ENCODE measurements at places on chromosomes 6 and 20.
A peak's percentile ranks its signal among the peaks of the same experiment; 100 is the strongest.

- no peak for DNase-seq
These were observed 695 bp downstream of the ARHGAP18 start for GRCh38 chr6:129709196-129709768.

GRCh38 chr20:46640044-46640443 is 11.2 kb downstream of the SLC13A3 start:
- DNase-seq = peak; percentile 62

DNA sequence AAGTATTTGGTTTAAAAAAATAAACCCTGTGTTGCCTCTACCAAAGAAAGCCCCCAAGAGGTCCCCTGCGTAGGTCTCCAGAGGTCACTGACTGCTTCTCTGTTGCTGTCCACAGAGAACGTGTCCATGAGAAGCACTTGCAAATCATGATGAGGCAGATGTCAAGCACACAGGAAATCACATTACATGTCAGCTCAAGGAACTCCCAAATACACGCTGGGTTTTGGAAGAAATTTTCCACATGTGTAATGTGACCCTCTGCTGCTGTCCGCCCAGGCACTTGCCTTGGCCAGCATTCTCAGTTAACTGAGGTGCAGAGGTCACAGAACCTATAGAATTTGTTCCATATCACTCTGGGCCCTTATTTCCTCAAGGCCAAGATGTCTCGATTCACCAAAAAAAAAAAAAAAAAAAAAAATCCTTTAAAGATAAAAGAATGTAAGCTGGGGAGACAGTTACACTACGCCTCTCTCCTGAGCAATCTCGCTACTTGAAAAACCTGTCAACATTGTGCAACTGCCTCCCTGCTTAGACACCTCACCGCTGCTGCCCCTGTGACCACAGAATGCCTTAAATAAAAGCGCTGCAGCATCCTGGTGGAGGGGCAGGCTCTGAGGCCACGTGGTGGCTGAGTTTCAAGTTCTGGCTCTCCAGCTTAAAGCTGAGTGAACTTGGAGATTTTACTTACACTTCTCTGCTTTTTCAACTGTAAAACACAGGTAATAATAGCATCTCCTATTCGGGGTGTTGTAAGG is 42.3 kb downstream of the SLC22A23 start:
- no peak for DNase-seq

GRCh38 chr6:56062836-56063235 is 184.5 kb downstream of the COL21A1 start:
- no peak for DNase-seq

DNA sequence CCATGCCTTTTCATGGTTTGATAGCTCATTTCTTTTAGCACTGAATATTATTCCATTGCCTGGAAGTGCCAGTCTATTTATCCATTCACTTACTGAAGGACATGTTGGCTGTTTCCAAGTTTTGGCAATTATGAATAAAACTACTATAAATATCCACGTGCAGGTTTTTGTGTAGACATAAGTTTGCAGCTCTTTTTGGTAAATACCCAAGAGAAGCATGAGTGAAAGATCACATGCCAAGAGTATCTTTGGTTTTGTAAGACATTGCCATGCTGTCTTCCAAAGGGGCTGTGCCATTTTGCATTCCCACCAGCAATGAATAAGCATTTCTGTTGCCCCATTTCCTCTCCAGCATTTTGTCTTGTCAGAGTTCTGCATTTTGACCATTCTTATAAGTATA is 120.9 kb downstream of the MANEA start:
- DNase-seq = no peak

- no peak for DNase-seq
These were observed 304.1 kb downstream of the CDH4 start for GRCh38 chr20:61556111-61556510.

DNA sequence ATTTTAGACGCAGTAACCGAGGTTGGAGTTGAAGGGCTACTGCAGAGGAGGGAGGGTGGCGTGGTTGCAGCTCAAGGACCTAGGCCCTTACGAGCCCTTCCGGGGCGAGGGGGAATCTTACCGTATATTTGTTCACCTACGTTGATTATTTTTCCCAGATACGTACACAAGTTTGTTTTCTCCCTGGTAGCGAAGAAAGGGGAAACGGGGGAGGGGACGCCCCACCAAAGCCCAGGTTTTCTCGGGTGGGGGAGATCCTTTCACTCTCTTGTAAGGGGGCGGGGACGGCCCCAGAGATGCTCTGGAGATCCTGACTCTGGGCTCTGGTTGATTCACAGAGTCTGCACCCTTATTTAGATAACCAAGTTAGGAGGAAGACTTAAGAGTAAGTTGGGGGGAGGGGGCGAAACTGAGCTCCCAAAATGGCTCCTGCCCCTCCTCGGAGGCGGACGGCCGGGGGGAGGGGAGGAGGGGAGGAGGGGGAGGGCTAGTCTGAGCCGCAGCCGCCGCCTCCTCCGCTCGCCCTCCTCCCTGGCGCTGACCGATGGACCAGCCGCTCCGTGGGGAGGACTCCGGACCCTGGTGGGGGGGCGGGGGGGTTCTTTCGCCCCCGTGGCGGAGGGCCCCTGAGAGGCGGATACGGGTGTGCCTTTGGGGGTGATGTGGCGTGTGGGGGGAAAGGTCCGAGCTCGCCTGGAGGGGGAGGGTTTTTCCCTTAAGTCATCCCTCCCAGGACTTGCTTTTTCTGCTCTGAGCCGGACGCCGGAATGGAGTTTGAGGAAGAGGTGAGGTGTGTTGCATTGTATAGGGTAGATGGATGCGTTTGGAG is 2.2 kb downstream of the BRD2 start:
- peak; percentile 94 for DNase-seq

GRCh38 chr20:51966296-51966971 is 164.1 kb upstream of the SALL4 start:
- no peak for DNase-seq

GRCh38 chr6:46353528-46353927 is 137.7 kb downstream of the RCAN2 start:
- no peak for DNase-seq

DNA sequence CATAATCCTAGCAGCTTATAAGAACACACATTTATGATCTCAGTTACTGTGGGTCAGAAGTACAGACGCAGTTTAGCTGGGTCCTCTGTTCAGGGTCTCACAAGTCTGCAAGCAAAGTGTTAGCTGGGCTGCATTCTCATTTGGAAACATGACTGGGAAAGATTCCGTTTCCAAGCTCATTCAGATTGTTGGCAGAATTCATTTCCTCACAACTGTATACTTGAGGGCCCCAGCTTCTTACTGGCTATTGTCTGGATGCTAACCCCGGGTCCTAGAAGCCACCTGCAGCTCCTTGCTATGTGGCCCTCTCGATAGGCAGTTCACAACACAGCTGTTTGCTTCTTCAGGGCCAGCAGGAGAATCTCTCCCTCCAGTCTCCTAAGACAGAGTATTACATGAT is 13.1 kb downstream of the TCP11 start:
- DNase-seq = no peak

DNA sequence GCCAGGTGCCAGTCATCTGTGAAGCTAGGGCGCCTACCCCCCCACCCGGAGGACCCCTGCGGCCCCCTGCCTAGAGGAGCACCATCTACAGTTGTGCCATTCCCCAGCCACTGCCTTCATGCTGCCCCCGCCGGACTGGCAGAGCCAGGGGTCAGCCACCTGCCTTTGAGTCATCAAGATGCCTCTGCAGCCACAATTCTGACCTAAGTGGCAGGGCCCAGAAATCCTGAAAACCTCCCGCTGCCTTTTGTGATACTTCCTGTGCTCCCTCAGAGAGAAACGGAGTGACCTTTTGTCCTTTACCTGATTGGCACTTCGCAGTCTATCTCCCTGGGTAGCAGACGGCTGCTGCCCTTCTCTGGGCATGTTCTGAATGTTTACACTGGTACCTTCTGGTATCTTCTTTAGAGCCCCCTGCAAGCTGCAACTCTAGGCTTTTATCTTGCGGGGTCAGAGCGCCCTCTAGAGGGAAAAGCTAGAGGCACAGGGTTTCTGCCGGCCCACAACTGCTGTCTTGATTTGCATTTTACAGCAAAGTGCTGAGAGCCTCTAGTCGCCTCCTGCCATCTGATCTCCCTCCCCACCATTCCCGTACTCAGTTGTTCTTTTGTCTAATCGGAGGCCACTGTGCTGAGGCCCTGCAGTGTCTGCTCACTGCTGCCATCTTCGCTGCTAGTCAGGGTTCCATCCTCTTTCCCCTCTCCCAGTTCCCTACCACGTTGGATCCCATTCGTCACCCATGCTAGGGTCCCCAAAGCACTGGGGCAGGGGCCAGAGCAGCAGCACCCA is 26.9 kb downstream of the SPATA2 start:
- DNase-seq = no peak

DNA sequence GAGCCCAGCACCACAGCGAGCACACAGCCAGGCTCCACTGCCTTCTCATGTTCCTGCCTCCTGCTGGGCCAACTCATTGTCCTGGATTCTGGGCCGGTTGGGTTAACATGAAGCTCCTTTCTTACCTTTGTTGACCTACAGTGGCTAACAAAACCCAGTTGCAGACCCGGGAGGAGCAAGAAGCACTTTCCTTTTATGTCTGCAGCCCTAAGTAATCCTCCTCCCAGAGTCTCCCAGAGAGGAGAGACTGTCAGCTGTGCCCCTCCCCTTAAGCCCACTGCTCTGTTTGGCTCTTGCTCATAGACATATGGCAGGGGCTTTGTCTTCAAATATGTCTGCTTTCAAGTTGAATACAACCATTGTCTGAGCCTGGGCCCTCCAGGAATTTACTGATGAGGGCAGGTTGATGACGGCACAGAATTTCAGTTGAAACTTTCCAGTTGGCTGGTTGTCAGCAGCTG is 55.2 kb downstream of the PSMB1 start:
- DNase-seq = no peak

GRCh38 chr6:75458895-75459294 is 34.7 kb downstream of the FILIP1 start:
- DNase-seq = no peak

DNA sequence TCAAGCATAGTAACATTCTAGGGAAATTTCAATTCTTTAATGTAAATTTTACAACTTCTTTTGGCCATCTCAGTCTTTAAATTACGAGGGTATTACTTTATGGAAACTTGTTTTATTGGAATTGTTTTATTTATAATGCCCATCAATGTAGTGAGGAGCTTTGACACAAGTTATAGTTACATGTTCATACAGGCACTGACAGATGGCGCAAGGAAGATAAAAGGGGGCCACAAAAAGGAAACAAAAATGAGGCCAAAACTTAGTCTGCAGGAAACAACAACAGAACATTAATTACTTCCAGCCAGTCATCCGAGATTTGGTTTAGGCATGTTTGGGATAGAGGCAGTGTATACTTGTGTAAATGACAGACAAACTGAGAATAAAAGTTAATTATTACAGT is 18.3 kb downstream of the SESN1 start:
- DNase-seq = no peak

DNA sequence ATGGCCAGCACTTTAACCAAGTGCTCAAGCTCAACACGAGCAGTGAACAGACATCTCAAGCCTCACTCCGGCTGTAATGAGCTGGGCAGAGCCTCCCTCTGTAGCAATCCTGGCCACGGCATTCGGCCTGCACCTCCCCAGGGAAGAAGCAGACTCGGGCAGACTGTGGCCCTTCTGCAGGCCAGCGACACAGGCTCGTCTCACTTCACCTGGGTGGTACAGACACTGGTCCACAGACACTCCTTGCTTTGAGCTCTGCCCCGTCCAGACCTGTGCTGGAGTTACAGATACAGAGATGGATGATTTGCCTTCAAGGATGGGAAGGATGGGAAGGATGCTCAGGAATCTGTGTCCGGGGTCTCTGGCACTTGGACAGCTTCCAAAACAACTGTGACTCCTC is 300.9 kb downstream of the PREX1 start:
- no peak for DNase-seq

DNA sequence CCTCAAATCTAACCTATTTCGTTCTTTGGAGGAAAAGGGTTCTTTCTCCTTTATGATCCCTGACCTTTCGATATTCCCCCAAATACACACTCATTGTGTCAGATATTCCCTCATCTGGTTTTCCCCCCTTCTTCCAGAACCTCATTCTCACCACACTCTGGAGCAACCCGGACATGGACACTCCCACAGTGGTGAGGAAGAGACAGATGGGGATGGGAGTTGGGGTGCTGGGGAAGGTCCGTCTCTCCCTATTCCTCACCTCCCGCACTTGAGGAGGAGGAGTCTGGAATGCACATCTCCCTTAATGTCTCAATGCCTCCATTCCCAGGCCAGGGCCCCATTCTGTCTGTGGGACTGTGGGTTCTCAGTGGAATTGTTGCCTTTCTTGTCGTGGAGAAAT is 1.3 kb downstream of the SLC39A7 start:
- DNase-seq = no peak

GRCh38 chr6:138162955-138163575 is 1.3 kb downstream of the ARFGEF3 start:
- no peak for DNase-seq

GRCh38 chr6:6865611-6866010 is 242.2 kb upstream of the RREB1 start:
- no peak for DNase-seq

DNA sequence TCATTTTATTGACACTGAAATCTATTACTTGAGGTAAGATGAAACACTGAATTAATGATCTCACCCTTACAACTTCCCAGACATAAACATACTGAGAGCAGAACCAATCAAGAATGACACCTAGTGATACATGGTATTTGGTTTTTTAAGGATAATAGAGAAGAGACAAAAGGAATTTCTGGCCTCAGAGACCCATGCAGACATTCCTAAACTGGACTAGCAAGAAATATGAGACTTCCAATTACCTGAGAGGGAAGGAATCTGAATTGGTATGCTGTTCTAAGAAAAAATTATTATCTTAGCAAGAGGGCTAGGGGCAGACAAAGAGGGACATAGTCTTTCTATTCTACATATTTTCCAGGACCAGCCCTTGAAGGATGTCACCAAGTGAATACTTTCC is 141.1 kb downstream of the BMP5 start:
- no peak for DNase-seq

DNA sequence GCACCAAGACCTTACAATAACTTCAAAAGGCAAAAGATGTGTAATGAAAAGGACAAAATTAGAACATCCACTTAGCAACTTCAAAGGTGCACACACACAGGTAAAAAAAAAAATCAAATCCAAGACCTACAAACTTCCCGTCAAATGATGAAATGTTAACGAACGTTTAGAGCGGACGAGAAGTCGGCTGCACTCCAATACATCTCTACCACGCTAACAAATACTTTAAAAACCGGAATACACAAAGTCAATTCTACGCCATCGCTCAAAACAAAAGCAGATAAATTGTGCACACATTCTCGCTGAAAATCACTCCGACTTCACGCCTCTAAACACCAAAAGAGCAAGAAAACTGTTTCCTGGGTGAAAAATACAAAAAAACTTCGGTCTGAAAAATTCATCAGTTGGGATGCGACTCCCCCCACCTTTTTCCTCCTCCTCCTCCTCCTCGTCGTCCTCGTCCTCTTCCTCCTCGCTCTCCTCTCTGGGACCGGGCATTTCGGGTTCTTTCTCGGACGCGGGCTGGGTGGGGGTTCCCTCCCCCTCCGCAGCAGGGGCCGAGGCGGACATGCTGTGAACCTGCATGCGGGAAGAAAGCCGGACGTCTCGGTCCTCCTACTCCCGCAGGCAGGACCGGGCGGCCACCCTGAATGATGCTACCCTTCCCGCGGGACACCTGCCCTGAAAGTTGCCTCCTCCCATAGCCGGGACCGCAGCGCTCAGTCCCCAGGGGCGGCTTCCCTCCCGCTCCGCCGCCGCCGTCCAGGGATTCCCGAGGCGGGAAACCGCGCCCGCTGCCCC is 712 bp downstream of the DEK start:
- no peak for DNase-seq

GRCh38 chr20:5005326-5005725 is 4.0 kb upstream of the SLC23A2 start:
- no peak for DNase-seq

- DNase-seq = no peak
These were observed 169.7 kb downstream of the MYLK4 start for GRCh38 chr6:2581011-2581410.

All from osteocyte (in vitro differentiated cells).